ENCODE measurements at places on chromosomes 3 and 15.

DNA sequence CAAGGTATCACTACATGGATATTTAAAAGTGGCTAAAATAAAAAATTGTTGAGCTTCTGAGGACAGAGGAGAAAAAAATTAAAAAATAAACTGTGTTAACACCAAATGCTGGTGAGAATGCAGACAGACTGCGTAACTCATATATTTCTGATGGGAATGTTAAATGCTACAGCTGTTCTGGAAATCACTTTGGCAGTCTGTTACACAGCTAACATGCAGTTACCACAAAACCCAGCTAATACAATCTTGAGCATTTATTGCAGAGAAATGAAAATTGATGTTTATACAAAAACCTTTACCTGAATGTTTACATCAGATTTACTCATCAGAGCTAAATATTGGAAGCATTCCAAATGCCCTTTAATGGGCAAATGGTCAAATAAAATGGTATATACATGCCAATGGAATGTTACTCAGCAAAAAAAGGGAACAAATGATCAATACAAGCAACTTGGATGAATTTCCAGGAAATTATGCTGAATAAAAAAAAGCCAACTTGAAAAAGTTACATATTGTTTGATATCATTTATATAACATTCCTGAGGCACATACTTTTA lies 24.6 kb downstream of the MNS1 start:
- H3K27me3 ChIP-seq = no peaks in the 10 kb centered on the region
- H3K4me1 ChIP-seq = no peaks in the 10 kb centered on the region
- no peak for DNase-seq
- no peaks in the 10 kb centered on the region for H3K36me3 ChIP-seq

- H3K36me3 ChIP-seq = no peaks in the 10 kb centered on the region
- no peak overlapping the region for H3K27ac ChIP-seq
- peaks cover 2% of the 10 kb centered on the region for H3K4me1 ChIP-seq
- DNase-seq = no peak
Observed at GRCh38 chr15:55260562-55261131, 29.0 kb downstream of the RAB27A start.

DNA sequence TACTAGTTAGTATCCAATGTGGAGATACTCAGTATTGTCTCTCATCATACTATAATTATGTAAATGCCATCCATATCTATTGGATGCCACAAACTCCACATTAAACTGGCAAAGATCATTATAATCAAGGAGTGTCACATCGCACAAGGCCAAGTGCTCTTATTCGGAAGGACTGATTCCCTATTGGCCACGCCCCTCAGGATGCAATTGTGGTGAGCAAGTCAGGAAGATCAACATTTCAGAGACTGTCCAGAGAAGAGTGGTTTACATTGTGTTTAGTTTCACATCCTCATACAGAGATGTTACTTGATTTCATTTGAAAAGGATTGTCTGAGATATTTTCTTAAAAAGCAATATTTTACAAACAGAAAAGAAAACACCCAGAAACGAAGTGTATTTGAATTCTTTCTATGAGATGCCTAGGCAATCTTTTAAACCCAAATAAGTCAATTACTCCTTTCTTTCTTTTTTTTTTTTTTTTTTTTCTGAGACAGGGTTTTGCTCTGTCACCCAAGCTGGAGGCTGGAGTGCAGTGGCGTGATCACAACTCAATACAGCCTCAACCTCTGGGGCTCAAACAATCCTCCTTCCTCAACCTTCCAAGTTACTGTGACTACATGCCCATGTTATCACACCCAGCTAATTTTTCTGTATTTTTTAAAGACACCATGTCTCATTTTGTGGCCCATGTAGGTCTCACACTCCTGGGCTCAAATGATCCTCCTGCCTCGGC lies 369.1 kb downstream of the RBMS3 start:
- no peak for DNase-seq
- no peak overlapping the region for H3K27ac ChIP-seq
- no peak overlapping the region for H3K4me3 ChIP-seq
- H3K27me3 ChIP-seq = no peaks in the 10 kb centered on the region
- H3K4me1 ChIP-seq = no peaks in the 10 kb centered on the region

DNA sequence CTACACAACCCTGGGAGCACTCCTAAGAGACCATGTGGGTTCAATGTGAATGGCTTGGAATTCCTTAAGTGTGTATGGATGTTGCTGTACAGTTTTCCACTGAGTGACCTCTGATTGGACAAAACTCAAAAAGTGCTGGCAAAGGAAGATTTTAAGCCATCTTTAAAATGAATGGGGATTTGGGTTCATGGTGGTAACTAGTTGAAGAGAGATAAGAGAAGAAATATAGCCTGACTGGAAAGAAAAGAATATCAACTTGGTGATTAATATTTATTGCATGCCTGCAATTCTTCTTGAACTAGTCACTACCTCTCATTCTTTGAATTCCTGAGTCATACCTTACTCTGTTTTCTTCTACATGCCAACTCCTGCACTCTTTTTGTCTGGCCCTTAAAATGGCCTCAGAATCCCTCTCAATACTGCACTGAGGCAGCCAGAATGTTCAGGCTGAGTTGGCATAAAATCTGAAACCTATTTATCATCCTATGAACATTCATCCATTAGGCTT lies 124.7 kb downstream of the RPL22L1 start:
- no peak overlapping the region for H3K27ac ChIP-seq
- no peak for DNase-seq
- H3K36me3 ChIP-seq = no peaks in the 10 kb centered on the region
- peaks cover 6% of the 10 kb centered on the region for H3K4me1 ChIP-seq
- no peak overlapping the region for H3K4me3 ChIP-seq
- no peaks in the 10 kb centered on the region for H3K27me3 ChIP-seq

GRCh38 chr15:72593838-72594237 lies 60.7 kb upstream of the GOLGA6B start:
- H3K36me3 ChIP-seq = no peaks in the 10 kb centered on the region
- H3K27ac ChIP-seq = no peak overlapping the region
- no peak overlapping the region for H3K4me3 ChIP-seq
- H3K27me3 ChIP-seq = no peaks in the 10 kb centered on the region
- no peak for DNase-seq

- DNase-seq = no peak
- no peaks in the 10 kb centered on the region for H3K27me3 ChIP-seq
- no peaks in the 10 kb centered on the region for H3K4me1 ChIP-seq
- no peak overlapping the region for H3K27ac ChIP-seq
- no peaks in the 10 kb centered on the region for H3K36me3 ChIP-seq
Observed at GRCh38 chr15:27527490-27528067, 556.6 kb downstream of the GABRG3 start.

GRCh38 chr3:132414841-132415240 lies 2.5 kb upstream of the DNAJC13 start:
- peaks cover 17% of the 10 kb centered on the region for H3K4me1 ChIP-seq
- no peaks in the 10 kb centered on the region for H3K27me3 ChIP-seq
- no peak for DNase-seq
- no peak overlapping the region for H3K27ac ChIP-seq
- H3K36me3 ChIP-seq = no peaks in the 10 kb centered on the region

DNA sequence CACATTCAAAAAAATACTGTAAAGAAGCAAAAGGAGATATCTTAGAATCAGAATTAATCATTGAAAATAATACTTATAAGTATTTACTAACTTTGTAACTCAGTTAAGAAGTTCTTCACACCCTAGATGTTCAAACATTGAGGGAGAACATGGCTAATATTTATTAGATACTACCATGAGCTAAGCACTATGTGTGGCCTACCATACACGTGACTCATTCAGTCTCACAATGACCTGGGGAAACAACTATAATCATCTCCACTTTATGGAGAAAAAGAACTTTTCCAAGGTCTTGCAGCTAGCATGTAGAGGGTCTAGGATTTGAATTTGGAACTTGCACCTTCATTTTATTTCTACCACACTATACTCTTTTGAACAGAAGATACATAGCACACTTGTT lies 361.9 kb upstream of the CFAP20DC start:
- H3K36me3 ChIP-seq = no peaks in the 10 kb centered on the region
- no peaks in the 10 kb centered on the region for H3K27me3 ChIP-seq
- H3K27ac ChIP-seq = no peak overlapping the region
- no peak for DNase-seq
- no peaks in the 10 kb centered on the region for H3K4me1 ChIP-seq

- no peaks in the 10 kb centered on the region for H3K4me1 ChIP-seq
- H3K27ac ChIP-seq = no peak overlapping the region
- H3K36me3 ChIP-seq = no peaks in the 10 kb centered on the region
- H3K4me3 ChIP-seq = no peak overlapping the region
- H3K27me3 ChIP-seq = no peaks in the 10 kb centered on the region
- DNase-seq = no peak
Observed at GRCh38 chr3:110262896-110263295, 808.7 kb upstream of the NECTIN3 start.

GRCh38 chr3:57733790-57734189 lies 22.3 kb upstream of the SLMAP start:
- no peak overlapping the region for H3K27ac ChIP-seq
- no peaks in the 10 kb centered on the region for H3K4me1 ChIP-seq
- DNase-seq = no peak
- no peaks in the 10 kb centered on the region for H3K36me3 ChIP-seq
- H3K4me3 ChIP-seq = no peak overlapping the region
- no peaks in the 10 kb centered on the region for H3K27me3 ChIP-seq

GRCh38 chr15:49052662-49053061 lies 6.4 kb upstream of the SECISBP2L start:
- H3K36me3 ChIP-seq = no peaks in the 10 kb centered on the region
- no peak overlapping the region for H3K4me3 ChIP-seq
- no peak overlapping the region for H3K27ac ChIP-seq
- no peaks in the 10 kb centered on the region for H3K27me3 ChIP-seq
- no peaks in the 10 kb centered on the region for H3K4me1 ChIP-seq
- no peak for DNase-seq

Measured in tibial nerve (tissue), 4 donors.